Substantia nigra (tissue), 51 donors: ENCODE measurements at places on chromosomes 2 and 18.

DNA sequence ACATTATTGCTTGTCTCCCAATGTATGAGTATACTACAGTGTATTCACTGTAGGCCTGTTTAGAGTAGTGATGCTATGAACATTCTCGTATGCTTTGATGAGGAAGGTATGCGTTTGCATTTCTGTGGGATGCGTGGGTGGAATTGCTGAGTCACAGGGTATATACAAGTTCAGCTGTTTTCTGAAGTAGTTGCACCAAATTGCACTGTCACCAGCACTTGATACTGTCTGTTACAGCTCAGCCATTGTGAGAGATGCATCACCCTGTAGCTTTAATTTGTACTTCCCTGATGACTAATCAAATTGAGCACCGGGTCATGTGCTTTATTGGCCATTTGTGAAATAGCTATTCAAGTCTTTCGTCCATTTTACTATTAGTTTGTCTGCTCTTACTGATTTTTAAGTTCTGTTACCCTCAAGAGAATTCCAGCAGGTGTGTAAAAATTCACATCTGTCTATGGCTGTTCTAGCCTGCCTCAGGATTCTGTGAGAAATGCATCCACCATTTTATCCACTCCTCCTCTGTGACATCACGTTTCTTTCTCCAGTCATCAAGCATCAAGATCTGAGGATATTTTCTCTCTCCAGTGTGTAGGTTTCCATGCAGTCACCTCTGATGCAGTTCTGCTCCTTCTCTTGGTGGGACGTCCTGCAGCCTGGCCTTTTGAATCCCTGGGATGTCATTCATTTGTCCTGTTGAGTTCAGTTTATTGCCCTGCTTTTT lies 72.5 kb downstream of the DGKD start:
- DNase-seq = no peak

GRCh38 chr2:62467100-62467474 lies 38.9 kb downstream of the TMEM17 start:
- no peak for DNase-seq

DNA sequence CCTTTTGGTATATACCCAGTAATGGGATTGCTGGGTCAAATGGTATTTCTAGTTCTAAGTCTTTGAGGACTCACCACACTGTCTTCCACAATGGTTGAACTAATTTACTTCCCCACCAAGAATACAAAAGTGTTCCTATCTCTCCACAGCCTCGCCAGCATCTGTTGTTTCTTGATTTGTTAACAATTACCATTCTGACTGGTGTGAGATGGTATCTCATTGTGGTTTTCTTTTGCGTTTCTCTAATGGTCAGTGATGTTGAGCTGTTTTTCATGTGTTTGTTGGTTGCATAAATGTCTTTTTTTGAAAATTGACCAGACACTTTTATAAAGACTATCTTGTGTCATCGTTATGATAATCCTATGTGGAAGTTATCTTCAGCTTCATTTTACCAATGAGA lies 16.0 kb upstream of the ATP8B1 start:
- no peak for DNase-seq

DNA sequence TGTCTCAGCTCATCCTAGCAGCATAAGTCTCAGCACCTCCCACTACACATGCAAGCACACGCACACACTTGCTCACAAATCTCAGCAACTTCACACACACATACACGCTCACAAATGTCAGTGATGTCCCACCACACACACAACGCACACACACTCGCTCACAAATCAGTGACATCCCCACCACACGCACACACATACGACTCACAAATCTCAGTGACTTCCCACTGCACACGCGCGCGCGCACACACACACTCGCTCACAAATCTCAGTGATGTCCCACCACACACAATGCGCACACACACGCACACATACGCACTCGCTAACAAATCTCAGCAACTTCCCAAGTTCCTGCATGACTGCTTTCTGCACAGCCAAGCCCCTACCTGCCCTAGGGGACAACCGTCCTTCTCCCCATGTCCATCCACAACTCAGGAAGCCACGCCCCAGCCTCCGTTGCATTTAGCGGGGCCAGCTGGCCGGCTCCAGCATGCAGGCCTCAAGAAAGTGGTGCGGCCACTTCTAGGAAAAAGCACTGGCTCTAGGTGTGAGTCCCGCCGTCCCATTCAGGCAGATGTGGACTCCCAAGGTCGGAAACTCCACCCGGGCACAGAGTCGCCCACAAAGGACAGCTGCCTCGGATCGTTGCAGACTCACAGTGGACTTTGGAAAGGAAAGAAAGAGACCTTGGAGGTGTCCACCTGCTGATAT lies 180.1 kb upstream of the SALL3 start:
- no peak for DNase-seq

GRCh38 chr2:232888839-232889529 lies 18.9 kb downstream of the SNORC start:
- no peak for DNase-seq

GRCh38 chr18:74351354-74351753 lies 35.7 kb downstream of the C18orf63 start:
- no peak for DNase-seq

DNA sequence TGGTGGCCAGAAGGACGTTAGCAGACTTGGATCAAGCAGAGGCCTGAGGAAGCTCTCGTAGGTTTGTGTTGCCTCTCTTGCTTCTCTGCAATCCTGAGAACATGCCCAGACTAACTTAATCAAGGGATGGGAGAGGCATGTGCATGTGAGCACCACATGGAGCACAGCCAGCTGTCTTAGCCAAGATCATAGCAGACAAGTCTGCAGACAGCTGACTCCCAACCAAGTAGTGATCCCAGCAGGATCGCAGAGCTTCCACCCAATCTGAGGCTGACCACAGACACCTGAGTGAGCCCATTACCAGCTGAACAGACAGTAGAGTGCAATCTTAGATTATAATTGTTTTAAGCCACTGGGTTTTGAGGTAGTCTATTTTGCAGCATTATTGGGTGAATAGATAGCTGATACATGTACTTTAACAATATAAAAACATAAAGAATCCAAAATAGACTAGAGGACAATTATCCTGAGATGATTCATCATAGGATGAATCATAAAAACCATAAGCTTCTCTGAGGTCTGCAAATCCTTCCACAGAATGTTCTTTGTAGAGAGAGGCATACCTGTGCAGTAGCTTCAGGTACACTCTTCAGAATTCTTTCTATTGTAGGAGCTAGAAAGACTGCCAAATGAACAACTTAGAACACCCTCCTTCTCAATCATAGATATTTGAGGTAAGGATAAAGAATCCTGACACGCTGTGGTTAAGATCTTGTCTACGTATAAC lies 25.2 kb upstream of the FAM110C start:
- no peak for DNase-seq

GRCh38 chr18:65464361-65464760 lies 286.5 kb upstream of the CDH7 start:
- DNase-seq = no peak

GRCh38 chr2:45008296-45009129 lies 739 bp downstream of the SIX2 start:
- DNase-seq = no peak

DNA sequence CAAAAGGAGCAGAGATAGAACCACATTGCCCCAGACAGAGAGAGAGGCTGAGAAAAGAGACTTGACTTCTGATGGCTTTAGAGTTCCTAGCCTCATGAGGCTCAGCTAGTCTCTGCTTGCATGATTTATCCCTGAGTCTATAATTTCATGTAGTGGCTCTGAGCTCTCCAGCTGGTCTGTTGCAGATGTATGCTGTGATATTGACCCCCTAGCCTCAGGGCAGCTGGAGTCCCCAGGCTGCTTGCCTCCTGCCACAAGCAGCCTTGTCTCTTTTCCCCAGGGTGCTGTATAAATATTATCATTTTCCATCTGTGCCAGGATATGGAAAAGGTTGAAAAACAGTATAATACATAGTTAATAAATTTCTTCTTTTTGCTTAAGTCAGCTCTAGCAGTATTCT lies 467.6 kb upstream of the CWC22 start:
- DNase-seq = no peak
